Stimulated activated CD4-positive, alpha-beta T cell treated with anti-CD3 and anti-CD28 coated beads, TNF-alpha, amount 100 ng/mL, for 1 hour (primary cell): ENCODE measurements at places on chromosomes 13 and 19.

DNA sequence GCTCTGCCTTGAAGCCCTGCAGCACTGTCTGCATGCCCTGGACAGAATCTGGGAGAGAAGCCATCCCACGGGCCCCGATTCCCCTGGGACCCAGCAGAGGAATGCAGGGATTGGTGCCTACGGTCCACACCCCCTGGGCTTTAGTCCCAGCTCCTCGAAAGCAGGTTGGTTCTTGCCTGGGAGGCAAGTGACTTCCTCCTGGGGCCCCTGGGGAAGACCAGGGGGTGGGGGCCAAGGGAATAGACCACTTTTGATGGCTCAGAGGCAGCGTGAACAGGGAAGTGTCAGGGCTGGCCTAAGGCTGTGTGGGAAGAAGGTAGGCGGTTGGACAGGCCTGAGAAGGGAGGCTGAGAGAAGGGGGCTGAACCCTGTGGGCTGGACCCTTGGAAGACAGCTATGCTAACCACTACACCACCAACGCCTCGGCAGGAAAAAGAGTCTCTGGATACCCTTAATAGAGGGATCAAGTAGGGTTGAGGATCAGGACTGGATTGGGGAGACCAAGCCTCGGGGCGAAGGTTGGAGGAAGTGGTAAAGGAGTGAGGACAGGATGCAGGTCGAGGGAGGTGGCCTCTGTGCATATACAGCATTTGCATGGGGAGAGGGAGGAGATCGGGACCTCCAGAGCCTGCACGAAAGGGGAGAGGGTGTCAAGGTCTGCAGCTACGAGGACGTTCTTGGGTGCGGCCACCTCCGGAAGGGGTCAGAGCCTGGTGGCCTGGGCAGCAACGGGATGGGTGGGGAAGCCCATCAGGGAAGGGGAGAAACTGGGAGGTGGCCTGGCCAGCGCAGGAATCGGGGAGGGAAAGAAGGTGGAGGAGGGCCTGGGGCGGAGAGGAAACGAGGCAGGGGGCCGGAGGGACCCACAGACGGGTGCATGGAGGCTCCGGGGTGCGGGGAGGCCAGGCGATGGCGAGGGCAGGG lies 709 bp downstream of the DPP9 start:
- no peak for DNase-seq

GRCh38 chr13:24737042-24737441 lies 26.9 kb upstream of the RNF17 start:
- no peak for DNase-seq

GRCh38 chr19:14407605-14408484 lies 11.3 kb downstream of the DDX39A start:
- DNase-seq = no peak

- DNase-seq = no peak
Observed at GRCh38 chr19:13770013-13770635, 4.1 kb upstream of the C19orf53 start.

- DNase-seq = no peak
Observed at GRCh38 chr19:11252665-11253355, 9.5 kb downstream of the DOCK6 start.

DNA sequence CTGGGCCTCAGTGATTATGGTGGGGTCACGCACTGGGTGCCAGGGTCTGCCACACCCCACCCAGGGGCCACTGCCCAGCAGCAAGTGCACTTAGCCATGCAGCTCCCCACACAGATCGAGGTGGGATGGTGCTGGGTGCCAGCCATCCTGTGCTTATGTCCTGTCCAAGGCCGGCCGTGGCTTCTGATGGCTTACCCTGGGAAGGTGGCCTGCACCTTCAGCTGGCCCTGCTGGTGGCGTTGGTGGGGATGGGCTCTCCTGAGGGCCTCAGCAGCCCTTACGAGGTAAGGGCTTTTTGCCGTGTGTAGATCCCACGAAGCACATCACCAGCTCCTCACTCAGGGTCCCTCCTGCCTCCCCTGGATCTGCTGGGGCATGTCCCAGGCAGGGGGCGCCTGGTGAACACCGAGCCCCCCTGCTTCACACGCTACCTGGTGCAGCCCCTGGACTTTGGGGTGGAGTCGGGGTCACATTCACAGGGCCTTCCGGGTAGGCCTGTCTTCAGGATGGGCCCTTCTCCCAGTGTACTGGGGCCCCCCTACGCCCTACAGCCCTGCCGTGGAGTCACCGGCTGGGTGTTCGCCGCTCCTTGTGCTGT lies 46.6 kb downstream of the CRTC1 start:
- DNase-seq = no peak

DNA sequence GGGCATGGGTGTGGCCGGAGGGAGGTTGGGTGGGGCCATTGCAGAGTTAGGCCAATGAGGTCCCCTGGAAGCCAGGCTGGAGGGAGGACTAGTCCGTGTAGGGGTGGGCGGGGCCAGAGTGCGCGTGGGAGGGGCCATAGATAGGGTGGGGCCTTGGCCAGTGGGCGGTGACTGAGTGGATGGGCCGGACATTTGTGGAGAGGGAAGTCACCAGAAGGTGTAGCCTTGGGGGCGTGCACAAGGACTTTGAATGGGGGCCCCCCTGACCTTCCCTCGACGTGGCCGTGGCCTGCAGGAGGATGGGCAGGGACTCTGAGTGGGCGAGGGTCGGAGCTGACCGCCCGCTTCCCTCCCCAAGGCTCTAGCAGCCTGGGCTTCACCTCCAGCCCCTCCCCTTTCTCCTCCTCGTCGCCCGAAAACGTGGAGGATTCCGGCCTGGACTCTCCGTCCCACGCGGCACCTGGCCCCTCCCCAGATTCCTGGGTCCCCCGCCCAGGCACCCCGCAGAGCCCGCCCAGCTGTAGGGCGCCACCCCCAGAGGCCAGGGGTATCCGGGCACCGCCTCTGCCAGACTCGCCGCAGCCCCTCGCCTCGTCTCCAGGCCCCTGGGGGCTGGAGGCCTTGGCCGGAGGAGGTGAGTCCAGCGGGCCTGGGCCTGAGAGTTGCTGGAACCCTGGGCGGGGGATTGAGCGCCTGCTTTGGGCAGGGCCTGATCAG lies 16.5 kb upstream of the B3GNT3 start:
- DNase-seq = no peak

DNA sequence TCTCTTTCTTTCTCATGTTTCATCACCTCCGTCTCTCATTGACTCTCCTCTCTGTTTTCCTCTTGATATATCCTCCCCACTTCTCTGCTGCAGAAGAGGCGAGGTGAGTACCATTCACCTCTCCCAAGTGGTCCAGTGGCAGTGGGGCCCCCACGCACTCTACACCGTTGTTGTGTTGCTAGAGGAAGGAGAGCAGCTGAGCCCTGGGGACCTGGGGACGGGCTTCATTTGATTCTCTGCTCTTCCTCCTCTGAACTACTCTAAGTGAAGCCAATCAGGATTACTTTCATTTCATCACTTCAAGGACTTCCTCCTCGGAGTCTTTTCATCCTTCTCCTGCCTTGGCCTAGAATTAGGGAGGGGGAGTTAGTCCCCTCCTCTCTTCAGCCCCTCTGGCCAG lies 64.6 kb downstream of the CCNE1 start:
- no peak for DNase-seq

GRCh38 chr13:44243198-44243857 lies 130.3 kb upstream of the SERP2 start:
- DNase-seq = no peak

DNA sequence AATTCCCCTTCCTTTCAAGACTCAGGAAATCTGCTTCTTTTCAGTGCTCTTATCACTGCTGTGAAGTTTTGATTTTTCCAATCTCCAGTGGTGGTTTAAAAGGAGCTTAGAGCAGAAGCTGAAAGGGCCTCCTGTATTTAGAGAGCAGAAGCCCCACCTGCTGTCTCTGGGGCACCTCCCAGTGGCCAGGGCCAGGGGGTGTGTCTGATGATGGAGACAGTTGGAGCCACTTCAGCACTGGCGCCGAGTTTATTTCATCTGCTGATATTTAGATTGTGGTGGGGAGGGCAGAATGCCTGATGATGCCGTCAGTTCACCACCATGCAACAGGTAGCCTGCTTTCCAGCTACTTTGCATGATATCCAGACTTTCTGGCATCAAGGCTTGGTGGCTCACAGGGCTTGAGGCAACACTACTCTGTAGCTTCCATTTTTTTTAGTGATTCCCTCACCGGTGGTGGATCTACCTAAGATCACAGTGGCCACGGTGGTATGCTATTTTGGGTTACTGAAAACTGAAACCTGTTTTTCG lies 371.9 kb downstream of the KCNRG start:
- no peak for DNase-seq

DNA sequence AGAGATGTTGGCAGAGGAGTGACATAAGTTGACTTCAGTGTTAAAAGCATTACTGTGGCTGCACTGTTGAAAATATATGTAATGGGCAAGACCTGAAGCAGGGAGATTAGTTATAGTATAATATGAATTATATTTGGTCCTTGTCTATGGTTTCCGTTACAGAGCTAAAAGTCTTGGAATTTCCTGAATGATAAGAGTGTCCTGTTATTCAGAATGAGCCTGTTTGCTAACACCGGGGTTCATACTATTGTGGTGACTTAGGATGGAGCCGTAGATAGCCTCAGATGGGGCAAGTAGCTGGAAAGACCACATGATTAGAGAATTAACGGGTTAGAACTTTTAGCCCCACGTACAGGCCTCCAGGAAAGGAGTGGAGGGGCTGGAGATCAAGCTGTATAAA lies 5.7 kb downstream of the USPL1 start:
- DNase-seq = no peak

DNA sequence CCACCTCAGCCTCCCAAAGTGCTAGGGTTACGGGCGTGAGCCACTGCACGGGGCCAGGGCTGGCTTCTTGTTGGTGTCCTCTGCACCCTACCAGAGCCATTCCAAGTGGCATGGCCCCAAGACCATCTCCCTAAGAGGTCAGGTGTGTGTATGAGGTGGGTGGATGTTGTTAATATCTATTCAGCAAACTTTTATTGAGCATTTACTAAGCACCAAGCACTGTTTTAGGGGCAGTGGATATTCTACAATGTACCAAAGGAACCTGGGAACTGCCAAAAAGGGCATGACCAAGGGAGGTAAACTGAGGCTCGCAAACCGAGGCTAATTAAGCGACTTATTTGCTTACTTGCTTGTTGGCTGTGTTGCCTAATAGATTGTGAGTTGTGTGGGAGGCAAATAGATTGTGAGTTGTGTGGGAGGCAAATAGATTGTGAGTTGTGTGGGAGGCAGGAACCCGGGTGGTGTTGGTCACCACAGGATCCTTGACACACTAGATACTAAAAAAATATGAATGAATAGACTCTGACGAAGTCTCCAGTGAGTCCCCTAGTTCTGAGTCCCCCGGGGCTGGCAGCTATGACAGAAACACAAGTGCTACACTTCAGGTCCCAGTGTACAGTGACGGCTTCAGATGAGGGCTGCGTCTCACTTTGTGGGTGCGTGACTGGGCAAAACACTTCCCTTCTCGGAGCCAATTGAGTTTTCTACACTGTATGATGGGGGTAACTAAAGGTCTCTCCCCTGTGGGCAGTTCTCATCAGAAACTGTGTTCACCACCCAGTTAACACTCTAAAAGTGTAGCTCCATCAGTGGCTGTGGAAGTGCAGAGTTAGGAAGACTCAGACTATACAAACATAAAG lies 5.0 kb upstream of the BICRA start:
- no peak for DNase-seq

DNA sequence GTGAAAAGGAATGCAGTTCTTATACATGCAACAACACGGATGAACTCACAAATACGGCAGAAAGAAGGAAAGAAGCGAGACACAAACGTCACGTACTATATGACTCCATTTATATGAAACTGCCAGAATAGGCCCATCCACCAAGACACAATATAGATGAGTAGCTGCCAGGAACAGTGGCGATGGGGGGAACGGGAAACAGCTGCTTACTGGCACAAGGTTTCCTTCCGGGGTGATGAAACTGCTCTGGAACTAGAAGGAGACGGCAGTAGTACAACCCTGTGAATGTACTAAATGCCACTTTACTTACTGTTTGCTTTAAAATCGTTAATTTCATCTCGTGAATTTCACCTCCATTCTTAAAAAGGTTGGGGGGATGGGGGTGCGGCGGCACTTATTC lies 28.9 kb downstream of the MLLT1 start:
- no peak for DNase-seq

- no peak for DNase-seq
Observed at GRCh38 chr19:41233748-41234240, 14.8 kb downstream of the AXL start.

DNA sequence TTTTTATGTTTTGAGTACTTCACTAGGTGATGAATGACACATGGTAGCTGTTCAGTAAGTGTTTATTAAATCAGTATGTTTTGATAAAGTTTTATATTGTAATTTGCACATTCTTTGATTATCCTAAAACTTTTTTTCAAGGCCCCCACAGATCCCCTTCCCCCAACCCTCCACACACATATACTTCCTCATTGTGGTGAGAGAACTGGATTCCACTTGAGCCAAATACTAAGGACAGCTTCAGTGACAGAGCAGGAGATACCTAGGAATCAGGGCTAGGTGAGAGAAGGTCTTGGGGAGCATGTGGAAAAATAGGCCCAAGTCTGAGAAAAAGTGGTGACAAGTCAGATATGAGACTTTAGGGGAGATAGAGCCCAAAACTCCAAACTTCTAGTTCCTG lies 174.6 kb downstream of the TDRD3 start:
- DNase-seq = no peak

DNA sequence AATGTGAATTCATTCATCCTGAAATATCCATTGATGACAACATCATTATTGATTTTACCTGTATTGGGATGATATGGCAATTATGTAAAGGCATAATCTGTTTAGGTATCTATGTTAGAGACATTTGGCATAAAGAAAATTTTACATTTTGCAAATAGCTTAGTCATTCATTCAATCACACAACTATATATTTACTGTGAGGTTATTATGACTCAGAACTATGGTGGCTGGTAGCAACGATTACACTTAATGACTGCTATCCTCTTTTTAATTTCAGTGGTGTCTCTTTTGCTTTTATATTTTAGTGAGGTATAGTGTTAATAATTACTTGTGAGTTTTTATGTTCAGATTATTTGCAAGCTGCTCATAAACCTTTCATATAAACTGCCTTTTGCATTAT lies 955.9 kb downstream of the SLITRK6 start:
- DNase-seq = no peak

DNA sequence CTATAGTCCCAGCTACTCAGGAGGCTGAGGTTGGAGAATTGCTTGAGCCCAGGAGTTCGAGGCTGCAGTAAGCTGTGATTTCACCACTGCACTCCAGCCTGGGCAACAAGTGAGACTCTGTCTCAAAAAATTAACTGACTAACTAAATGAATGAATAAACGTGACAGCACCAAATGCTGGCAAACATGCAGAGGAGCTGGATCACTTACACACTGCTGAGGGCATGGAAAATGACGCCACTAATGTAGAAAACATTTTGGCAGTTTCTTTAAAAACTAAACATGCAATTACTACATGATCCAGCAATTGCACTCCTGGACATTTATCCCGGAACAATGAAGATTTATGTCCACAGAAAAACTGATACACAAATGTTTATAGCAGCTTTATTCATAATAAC lies 31.3 kb upstream of the GTF3A start:
- no peak for DNase-seq

- DNase-seq = no peak
Observed at GRCh38 chr19:16830679-16831078, 1.5 kb downstream of the SIN3B start.

- no peak for DNase-seq
Observed at GRCh38 chr19:1624458-1624857, 19.2 kb upstream of the UQCR11 start.
